H1 (cell line): ENCODE measurements at places on chromosomes 16 and 17.

GRCh38 chr17:44501866-44502375 lies 1.3 kb downstream of the GPATCH8 start:
- no peak for DNase-seq

- DNase-seq = no peak
Measured at GRCh38 chr17:42787266-42787665, 6.9 kb downstream of the WNK4 start.

- DNase-seq = no peak
Measured at GRCh38 chr17:45780921-45781320, 3.2 kb upstream of the CRHR1 start.

- DNase-seq = no peak
Measured at GRCh38 chr17:78903101-78903779, at the start of gene CEP295NL. Gene CEP295NL (minus strand): TSS chr17:78903201. CDS start chr17:78901828, 1,373 bp downstream.

GRCh38 chr17:43927060-43927864 lies 15.0 kb downstream of the PPY start:
- no peak for DNase-seq

DNA sequence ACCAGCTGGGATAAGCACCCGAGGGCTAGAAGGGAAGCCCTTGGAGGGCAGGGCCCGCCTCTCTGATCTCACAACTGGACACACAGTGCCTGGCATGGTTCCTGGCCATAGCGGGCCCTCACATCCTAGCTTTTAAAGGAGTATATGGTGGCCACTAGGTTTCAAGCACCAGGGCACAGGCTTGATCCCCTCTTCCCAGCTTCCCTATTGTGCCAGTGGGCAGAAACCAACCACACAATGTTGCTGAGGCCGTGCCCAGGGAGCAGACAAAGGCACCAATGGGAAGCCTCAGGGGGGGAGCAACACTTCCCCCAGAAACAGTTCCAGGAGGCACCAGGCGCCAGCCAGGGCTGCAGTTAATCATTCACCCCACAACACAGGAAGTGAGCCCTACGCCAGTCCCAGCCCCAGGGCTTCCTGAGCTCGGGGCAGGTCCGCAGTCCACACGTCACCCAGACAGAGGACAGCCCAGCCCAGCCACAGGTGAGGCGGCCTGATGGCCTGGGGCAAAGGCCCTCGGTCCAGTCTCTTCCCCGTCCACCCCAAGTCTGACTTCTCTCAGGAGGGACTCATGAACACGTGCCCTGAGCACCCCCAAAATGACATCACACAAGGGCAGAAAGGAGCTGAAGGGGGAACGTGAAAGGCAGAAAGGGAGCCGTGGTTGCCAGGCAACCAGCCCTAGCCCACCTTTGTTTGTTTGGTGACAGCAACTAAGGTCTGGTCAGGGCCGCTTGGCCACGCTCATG lies 12.8 kb downstream of the SMIM5 start:
- no peak for DNase-seq

DNA sequence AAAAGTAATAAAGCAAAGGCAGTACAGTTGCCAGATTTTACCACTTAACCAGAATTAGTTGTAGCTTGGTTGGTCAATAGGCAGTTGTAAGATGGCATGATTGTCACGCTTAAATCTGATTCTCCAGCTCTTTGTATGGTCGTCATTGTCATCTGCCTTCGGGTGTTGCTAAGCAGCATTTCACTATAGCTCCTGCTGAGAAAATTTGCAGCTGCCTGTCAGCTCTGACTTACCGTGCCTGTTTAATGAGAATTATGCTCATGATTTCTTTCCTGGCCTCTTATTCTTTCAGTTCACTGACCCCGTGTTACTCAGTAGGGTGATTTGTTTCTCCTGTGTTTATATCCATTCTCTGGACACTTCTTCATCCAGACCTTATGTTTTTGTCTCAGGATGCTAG lies 66.7 kb downstream of the TANGO6 start:
- DNase-seq = no peak

DNA sequence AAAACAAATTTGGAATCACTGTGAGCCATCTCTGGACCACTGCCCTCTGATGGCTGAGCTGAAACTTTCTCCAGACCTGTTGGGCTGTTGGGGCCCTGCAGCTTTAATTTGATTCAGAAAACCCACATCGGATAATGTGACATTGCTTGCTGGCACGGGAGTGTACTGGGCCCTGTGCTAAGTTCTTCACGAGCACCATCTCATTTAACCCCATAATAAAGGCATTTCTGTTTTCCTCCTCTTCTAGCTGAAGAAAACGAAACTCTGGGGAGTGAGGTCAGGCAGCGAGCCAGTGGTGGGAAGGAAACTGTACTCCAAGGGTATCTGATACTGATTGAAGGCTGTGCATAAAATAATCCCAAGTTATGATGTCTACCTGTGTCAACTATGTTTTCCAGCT lies 34.5 kb upstream of the TNRC6A start:
- DNase-seq = no peak
